ENCODE measurements at places on chromosomes 7 and 10.

DNA sequence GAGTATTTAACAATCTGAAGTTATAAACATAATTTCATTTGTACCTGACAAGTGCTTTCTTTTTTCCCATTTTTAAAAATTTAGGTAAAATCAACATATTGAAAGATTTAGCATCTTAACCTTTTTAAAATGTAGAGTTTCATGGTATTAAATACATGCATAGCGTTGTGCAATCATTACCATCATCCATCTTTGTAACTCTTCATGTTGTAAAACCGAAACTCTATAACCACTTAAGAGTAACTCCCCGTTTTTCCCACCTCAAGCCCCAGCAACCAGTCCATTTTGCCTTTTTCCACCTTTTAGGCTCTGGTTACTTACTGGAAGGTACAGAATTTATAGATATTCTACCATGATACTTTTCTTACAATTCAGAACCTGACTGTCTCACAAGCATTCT is 892.5 kb downstream of the DNAJB9 start:
- DNase-seq: no peak

GRCh38 chr10:60444494-60445064 is 54.9 kb upstream of the ANK3 start:
- DNase-seq: no peak

DNA sequence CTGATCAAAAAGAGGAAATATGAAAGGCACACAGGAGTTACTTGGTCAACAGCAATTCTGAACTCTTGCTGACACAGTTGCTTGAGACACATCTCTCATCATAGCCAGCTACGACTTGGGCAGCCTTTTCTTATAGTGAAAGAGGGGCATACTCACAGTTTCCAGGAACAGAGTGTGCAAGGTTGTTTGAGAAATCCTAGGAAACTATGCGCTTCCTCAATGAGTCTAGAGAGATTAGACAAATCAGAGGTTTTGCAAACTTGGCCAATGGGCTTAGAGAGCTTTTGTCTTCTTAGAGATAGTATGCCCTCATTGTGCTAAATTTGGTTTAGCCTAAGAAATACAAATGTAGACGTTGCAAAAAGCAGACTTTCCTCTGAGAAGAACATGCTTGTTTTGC is 370.4 kb downstream of the HGF start:
- no peak for DNase-seq

- no peak for DNase-seq
Measured at GRCh38 chr7:24325708-24326107, 41.7 kb downstream of the NPY start.

- no peak for DNase-seq
Measured at GRCh38 chr7:86978808-86979506, 80.5 kb downstream of the ELAPOR2 start.

DNA sequence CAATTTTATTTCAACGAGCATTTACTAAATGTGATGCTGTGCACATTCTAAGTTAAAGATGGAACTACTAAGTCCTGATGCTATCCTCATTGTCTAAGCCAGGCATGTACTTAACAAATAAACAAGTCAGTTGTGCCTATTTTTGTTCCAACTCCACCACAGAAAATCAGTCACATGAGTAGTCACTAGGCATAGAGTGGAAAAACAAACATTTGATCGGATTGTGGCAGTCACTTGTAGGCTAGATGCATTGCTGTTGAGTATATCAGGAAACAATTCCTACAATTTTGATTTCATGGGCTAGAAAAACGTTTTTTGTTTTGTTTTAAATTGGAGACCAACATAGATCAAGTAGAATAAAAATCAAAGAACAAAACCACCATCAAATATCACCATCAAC is 177.6 kb upstream of the SLC25A13 start:
- DNase-seq: no peak

- DNase-seq: no peak
Measured at GRCh38 chr7:4123346-4123745, 558.7 kb upstream of the FOXK1 start.

DNA sequence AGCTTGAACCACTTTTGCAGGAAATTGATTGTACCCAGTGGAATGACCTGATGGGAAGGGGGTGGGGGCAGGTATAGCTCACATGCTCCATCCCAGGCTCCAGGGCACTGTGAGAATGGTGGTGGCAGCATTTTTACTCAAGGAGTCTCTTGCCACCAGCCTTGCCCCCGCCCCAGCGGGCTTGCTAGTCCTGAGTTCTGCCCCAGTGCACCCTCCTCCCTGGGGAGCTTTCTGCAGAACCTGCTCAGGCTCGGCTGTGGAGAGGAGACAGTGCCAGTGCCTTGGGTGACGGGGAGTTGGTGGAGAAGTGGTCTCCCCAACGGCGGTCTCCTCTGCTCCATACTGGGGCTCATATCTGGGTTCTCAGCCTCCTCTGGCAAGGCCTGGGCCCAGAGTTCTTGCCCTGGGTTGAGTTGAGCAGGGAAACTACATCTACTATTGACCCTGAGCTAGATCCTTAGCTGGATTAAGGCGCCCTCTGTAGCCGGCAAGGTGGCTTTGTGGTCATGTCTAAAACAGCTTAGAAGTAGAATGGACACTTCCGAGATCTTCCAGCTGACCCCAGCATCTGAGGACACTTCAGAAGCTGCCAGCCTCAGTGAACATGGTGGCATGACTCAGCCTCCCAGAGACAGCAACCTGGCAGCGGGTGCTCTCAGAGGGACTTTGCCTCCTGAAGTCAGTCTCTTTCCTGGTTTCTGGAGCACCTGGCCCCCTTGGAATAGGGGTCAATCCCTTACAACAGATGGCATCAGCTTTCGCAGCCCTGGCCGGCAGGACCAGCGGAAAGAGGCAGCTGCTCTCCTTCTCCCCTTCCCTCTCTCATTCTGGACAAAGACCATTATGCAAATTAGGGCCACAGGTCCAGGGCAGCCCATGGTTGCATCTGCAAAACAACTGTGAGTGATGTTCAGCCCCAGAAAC is 363.4 kb upstream of the MKI67 start:
- no peak for DNase-seq

- DNase-seq: no peak
Measured at GRCh38 chr10:97412891-97413304, 11.8 kb upstream of the RRP12 start.

DNA sequence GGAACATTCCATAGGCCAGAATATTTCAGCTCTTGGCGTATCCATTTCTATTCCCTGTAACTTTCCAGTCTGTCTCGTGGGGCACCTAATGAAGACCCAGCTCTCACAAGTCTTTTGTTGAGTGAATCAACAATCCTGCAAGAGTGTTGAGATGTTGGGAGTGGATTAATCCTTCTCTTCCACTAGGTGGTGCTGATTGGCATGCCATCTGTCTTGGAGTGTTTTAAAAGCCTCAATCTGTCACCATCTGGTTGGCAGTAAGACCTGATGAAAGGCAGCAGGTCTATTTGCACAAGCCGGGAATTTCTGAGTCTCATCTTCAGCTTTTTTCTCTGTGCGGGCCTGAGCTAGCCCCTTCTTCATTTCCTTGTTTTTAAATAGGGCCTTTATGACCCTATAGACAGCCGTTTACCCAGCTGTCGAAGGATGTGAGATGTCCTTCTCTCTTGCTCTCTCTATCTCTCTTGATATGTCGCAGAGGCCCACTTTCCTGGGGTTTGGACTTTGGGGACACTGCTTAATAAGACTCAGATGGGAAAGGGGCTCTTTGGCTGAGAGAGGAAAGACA is 180.5 kb downstream of the ZNF365 start:
- DNase-seq: no peak

- no peak for DNase-seq
Measured at GRCh38 chr7:155576416-155576815, 30.1 kb upstream of the CNPY1 start.

GRCh38 chr7:7966141-7966734 is 2.4 kb upstream of the GLCCI1 start:
- DNase-seq: no peak

DNA sequence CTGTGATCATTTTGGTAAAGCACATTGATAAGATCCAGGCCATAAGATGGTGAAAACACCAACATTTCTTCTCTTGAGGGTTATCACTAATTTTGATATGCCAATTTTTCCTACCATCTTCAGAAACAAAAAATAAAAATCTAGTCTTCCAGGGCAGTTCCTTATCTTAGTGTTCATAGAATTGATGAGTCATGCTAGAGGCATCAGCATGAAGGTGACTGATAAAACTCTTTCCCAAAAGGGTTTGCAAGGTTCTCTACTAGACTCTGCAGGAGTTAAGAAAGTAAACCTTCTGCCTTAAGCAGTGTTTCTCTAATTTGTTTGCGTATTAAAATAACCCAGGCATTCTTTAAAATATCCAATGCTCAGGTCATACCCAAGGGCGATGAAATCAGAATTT is 483.1 kb upstream of the CNTNAP2 start:
- DNase-seq: no peak

DNA sequence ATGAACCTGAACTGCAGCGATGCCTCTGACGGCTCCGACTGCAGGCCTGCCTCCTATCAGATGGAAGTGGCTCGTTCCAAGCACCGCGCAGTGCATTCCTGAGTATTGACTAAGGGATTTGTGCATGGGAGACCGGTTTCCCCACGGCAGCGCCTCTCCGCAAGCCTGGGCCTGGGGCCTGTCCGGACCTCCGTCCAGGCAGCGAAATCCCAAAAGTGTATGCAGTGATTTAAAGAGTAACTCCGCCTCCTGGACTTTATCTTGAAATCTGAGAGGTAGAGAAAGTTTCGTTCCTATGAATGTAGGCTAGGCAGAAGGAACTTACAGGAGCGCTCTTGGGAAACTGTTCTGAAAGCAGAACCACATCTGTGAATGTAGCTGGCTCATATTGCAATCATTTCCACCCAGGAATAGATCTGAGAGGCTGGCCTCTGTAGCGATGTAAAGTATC is 106.2 kb upstream of the CELF2 start:
- no peak for DNase-seq

DNA sequence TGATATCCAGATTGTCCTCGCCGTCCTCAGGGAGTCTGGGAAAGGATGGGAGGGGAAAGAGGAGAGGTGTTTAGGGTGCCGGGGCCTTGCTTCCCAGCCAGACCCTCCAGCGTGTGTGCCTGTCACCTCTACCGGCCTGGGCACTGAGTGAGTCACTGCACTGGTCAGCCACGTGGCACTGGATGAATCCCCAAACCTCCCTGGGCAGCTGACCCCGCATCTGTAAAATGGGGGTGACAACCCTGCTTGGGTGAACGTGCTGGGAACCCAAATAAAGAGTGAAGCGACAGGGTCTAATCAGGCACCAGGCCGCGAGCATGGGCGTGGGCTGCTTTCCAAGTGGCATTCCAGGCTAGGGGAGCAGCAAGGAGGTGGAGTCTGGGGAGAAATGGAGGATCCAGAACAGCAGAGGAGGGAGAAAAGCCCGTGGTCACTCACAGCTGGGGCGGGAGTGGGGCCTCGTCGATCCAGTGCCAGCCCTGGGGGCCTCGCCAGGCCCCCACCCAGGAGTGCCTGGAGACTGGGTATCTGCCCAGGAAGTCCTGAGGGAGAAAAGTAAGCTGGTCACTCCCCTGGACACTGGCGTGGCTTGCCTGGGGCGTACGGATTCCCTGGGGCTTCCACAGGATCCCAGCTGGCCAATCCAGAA is 29.7 kb downstream of the KLRG2 start:
- no peak for DNase-seq

- no peak for DNase-seq
Measured at GRCh38 chr7:79452495-79453265, 787 bp downstream of the MAGI2 start.

DNA sequence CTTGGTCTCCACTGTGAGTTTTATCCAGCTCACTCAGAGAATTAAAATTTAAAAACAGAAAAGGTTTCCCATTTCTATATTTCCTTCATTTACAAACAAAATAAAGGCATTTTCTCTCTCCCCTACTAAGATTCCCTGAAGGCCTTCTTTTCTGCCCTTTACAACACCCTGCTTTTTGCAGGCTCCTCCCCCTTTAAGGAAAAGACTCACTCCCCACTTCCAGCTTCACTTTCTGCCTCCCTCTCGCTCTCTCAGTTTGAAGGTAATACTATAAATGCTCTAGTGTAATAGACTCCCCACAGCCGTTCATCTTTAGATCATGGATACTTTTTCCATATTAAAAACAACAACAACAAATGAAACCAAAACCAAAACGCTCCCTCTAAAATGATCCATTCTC is 53.3 kb downstream of the CDHR3 start:
- DNase-seq: no peak

GRCh38 chr7:91043924-91044645 is 220.1 kb upstream of the FZD1 start:
- no peak for DNase-seq

DNA sequence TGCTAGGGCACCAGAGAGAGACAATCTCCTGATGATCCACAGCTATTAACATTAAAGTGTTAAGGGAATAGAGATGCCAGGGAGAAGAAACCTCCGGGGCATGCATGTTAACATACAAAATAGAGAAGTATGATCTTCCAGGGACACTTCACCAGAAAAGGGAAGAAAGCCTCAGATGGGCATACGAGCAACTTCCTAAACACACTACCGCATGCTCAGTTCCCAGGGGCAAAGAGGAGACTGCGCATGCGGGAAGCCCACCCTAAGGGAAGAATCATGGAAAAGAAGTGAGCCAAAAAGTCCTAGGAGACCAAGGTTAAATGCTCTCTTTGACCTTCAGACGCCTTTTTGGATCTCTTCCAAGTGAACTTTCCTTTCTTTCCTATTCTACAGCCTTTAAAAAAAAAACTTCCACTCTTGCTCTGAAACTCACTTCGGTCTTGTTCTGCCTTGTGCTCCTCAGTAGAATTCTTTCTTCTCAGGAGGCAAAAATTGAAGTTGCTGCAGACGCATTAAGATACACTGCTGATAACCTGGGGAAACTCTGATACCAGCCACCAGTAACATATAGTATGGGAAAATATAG is 1211.3 kb downstream of the REEP3 start:
- no peak for DNase-seq

DNA sequence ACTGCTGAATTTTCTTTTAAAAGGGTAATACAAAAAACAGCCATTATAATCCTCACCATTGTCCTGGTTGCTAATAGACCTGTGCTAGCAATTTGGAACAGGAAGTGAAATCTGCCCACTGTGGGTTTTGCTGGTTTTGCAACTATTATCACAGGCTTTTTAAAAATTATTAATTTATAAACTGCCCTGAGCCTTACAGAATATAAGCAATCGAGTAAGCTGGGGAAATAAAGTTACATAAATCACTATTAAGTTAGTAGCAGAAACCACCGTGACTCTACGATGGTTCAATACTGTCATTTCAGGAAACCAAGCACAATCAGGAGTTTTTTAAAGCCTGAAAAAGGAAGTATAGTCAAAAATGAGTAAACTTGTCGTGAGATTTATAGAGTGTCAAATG is 62.3 kb downstream of the TMEM26 start:
- no peak for DNase-seq

DNA sequence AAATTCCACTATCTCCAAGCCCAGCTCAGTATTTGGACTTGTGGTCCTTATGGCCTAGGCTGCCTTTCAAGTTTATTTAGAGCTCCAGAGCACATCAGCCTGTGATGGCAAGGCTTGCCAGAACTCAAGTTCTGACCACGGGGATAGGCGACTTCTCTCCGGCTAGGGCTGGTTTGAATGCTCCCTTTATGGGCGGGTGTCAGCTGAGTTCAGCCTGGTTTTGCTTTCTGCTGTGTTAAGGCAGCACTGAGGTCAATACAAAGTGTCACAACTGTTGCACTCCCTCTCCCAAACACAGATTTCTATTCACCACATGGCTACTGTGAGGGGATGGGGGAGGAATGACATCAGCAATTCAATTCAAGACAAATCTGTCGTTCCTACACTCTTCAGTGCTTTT is 318.1 kb upstream of the MYO3A start:
- no peak for DNase-seq

GRCh38 chr7:127844707-127845331 is 186.4 kb downstream of the LRRC4 start:
- DNase-seq: no peak

Data from activated CD8-positive, alpha-beta memory T cell treated with anti-CD3 and anti-CD28 coated beads for 48 hours (primary cell).